Fibroblast of lung (primary cell): ENCODE measurements at places on chromosomes 3 and 15. TPM values are rescaled to one million over a fixed set of nuclear protein-coding genes. Genes with fewer than 3 reads are reported as not detected.

DNA sequence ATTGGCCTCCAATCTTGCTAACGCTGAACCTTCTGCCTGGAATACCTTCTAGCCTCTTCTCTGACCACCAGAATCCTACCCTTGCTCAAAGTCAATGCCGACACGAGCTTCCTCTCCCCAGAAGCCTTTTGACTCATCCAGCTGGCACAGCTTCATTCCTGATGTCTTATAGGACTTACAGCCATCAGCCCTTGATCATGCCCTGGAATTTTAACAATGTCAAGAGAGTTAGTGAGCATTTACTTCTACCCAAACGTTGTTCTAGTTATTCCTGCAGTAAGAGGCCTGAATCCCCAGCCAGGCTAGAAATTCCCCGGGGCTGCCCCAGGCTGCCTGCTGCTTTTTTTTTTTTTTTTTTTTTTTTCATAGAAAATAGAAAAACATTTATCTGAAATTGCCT, 3.9 kb downstream of the CYP1A2 start:
- DNase-seq, result no peak

DNA sequence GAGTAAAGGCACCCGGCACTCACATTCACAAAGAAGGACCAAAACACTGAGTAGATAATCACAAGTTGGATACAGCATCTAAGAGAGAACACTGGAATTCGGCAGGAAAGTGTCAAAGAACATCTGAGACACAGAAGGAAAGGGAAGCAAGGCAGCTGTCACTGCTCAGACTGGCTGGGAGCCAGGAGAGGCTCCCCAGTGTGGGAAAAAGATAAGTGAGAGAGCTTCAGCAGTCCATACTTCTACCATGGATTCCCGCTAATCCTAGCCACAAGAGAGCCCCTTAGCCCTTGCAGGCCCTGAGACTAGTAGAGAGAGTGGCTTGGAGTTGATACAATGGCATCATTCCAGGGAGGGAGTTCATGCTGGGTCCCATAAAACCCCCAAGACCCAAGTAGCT, 36.7 kb upstream of the CP start:
- DNase-seq, result no peak

DNA sequence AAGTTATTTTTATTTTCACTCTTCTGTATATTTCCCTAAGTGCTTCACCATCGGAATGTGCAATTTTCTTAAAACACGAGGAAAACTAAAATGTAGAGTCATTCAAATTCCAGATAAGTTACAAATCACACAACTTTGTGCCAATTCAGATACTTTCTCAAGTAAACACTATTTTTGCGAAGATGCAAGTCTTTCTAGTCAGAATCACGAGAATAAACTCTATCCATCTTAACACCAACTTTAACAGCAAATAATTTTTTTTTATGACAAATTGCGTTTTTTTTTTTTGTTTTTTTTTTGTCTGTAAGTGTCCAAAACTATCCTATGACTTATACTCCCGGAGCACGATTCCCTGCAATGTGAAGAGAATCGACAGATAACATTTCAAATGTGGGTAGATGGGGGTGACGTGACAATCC, 1.3 kb downstream of the STAG1 start:
- DNase-seq, result peak; percentile 80

GRCh38 chr3:130341388-130341787, 4.1 kb upstream of the COL6A5 start:
- peak; percentile 55 for DNase-seq

SEMA5B gene
- not detected in 2 replicates for total RNA-seq

DNA sequence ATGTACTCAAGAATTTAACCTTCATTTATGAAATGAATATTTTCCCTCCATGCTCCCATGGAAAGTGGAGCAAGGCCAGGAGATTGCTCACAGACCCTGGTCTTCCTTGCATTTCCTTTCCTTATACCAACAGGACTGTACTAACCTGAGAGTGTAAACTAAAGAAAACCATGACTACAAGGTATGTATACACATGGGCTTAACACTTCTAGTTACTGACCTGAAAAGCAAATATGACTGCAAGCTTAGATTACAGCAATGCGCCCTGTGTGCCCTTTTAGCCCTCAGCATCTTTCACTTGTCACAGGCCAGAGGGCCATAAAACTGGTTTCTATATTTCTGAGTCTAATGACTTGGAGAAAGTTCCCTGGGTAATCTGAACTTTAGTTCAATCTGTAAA, 52.1 kb downstream of the NEK10 start:
- no peak for DNase-seq

CACNA2D3 gene
- total RNA-seq, result 0.77 and 1.8 TPM in 2 replicates

DNA sequence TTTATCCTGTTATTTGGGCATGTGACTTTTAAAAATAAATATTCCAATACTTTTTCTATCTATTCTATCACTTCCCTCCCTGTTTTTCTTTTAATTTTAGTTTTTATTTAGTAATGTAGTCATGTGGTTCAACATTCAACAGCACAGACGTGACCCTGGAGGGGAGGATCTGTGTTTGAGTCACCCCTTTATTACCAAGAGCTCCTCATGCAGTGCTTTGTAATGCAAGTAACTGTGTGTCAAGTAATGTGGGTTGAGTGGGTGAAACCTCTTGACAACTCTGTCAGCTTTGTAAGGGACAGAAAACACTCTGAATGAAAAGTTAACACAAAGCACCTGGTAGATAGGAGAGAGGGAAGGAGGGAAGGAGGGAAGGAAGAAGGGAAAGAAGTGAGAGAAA, 89.7 kb upstream of the FGF12 start:
- peak; percentile 55 for DNase-seq
